ENCODE measurements at places on chromosomes 5 and 9.

GRCh38 chr9:124625087-124625486 lies 117.9 kb upstream of the NR5A1 start:
- no peak for DNase-seq

DNA sequence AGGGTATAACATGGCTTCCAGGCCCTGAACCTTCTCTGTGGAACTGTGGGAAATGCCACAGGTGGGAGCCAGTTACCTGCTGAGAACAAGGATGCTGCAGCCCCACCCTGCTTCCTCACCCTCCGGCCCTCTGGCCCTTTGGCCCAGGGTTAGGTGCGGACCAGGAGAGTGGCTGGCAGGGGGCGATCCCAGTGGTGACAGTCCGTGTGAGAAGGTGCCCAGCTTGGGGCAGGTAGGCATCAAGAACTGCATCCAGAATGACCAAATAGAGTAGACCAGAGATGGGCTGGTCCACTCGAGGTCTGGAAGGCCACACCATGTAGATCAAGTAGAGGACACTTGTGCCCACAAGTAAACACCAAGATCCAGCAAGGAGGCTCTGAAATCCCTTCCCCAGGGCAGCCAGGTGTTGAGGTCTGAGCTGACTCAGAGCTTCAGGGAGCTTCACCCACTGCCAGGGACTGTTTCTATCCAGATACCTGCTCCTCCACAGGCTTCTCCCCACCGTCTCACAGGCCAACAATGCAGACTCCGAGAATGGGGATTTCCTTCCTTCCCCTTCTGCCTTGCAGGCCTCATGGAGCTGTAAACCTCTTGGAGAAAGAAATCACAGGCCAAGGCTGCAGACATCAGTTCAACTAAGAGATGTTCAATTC lies 61.4 kb upstream of the ZSWIM6 start:
- DNase-seq, result no peak

DNA sequence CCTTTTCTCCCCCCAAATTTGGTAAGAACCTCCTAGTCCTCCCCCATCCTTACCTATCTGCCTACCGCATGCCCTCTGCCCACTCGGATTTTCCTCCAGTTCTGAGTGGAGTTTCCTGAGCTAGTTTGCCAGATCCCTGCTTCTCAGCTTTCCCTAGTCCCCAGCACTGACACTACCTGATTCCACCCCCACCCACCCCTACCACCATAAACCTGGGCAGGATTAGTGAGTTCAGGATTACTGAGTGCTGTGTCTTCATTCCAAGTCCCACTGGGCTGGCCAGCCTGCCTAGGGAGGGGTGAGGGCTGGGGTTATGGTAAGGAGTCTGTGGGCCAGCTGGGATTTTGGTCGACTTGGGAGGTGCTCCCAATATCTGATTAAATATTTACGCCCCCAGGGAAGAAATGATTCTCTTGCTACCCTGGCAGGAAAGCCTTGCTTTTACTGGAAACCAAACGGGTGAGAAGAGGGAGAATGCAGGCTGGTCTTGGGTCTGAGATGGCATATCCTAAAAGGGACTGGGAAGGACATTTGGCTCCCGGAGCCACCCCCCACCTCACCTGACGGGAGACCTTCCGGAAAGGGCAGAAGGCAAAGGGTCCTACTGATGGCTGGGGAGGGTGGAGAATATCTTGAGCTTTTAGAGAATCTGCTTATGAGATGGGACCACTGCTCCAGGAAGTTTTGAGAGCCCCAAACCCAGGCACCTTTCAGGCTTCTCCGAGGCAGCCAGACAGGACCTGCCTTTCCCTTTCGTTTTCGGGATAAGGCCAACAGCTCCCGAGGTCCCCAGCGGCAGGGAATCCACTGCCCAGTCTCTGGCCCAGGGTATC lies 3.7 kb downstream of the PITX1 start:
- no peak for DNase-seq

DNA sequence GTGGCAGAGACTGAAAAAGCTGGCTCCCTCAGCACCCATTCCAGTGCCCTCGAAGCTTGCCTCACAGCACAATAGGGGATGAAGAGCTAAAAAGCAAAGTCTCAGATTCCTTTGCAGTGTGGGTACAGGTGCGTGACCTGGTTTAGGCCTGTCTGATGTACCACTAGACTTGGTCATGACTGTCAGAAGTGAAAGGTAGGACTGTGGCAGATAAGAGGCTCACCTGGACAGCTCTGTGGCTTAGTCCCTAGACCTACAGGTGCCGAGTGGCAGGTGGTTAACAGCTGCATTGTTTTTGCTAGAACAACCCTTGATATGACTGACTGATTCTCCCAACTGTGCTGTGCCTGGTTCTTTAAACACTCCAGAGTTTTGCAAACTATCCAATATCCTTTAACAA lies 14.7 kb upstream of the SFXN1 start:
- no peak for DNase-seq

GRCh38 chr5:107665036-107665570 lies 5.6 kb downstream of the EFNA5 start:
- DNase-seq, result no peak

GRCh38 chr5:91269198-91269597 lies 113.9 kb downstream of the ARRDC3 start:
- no peak for DNase-seq

- DNase-seq, result no peak
Observed at GRCh38 chr9:121684381-121685145, 33.1 kb downstream of the DAB2IP start.

DNA sequence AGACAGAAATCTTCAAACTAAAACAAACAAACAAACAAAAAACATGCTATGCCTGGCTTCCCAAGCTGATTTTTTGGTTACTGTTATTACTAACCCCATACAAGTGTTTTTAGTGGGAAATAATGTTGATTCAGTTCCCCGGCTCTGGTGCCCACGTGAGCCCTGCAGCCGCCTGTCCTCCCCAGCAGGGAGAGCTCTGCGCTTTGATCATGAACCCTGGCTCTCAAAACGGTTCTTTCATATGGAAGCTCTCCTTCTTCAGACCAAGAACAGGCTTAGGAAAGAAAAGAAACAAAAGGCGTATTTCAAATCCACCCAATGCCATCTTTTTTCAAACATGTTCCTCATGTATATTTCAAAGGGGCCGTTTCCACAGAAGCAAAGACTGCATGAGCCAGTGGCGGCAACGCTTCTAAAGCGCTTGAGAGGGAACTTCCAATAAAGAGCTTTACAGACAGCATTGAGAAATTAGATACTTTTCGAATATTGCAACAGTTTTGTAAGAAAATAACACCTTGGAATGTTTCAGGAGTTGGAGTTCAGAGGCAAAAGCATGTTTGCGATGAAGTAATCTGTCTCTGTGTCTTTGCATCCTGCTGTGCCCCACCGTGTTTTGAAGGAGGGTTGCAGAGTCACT lies 74.8 kb downstream of the ICE1 start:
- no peak for DNase-seq

DNA sequence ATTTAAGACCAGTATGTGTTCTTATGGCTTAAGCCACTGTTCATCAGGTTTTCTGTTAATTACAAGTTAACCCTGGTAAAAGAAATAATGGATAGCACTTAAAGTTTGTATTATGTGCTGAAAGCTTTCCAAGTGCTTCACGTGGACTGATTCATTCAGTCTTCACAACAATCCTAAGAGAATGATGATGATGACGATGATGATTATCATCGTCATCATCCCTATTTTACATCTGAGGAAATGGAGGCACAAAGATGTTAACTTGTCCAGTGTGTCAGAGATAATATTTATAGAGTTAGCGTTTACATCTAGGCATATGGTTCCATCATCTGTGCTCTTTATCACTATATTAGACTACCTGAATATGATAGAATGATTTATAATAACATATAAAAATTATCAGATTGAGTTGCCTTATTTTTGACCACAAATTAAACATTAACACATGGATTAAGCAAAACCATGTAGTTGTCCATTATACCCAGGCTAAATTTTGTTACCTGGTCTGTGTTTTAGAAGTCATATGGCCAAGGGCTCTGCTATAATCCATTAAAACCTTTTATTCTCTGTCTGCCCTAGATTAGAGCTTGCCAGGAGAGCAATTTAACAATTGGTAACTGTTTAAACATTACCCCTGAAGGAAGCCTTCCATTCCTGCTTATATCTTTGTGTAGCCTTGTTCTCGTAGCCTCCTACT lies 102.3 kb upstream of the MAP3K1 start:
- no peak for DNase-seq

DNA sequence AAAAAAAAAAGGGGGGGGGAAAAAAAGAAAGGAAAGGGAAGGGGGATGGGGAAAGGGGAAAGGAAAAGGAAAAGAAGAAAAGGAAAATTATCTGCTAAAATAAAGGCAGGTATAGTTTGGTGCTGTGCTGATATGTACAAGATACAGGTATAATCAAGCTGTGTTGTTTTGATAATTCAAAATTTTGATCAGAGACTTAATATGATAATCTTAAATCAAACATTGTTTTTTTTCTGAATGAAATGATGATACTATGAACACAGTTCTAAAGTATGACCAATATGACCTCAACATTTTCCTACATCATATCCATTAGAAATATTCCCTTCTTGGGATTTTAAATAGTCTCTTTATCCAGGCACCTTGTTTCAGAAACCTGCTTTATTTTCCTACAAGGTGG lies 115.6 kb upstream of the TRPM3 start:
- DNase-seq, result no peak

DNA sequence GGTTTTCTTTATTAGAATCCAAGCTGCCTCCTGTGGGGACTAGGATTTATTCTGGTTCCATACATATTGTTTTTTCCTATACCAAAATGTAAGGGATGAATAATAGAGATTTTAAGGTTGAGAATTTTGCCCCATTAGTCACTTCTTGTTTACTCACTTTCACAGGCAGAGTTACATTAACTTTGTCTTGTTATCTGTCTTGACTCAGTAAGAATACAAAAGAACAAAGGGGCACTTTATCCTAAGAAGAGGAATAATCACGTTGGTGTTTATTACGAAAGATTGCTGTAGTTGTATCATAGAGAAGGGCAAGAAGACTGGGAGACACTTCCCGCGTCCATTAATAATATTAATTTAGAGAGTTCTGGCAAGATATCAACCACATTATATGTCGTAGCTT lies 599.7 kb upstream of the FTMT start:
- no peak for DNase-seq

GRCh38 chr5:177987326-177987725 lies 8.7 kb downstream of the PROP1 start:
- no peak for DNase-seq

GRCh38 chr9:121185178-121185745 lies 16.4 kb downstream of the RAB14 start:
- no peak for DNase-seq

- no peak for DNase-seq
Observed at GRCh38 chr5:137114529-137114928, 384.6 kb downstream of the SPOCK1 start.

DNA sequence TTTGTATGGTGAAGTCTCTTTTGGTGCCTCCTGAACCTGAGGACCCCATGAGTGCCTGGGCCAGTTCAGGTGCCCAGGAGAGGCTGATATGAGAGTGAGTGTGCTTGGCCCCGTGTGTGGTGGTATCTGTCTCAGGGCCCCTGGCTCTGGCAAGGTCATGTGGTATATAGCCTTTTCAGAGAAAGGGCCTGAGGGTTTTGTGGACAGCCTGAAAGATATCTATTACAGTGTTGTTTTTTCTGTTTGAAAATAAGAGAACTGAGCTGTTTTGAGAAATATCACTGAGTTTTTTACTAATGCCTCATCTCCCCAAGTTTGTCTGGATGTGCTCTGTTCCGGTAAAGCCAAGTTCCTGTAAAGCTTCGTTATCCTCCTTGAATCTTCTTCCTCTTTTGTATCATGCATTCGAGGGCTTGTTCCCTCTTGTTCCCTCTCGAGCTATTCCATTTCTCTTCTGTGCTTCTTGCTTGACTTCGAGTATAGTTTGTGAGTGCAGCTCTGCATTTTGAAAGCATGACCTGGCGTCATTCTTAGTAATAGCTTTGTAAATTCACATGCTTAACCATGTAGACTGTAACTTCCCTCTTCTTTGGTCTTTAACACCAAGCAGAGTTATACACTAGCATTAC lies 122.3 kb downstream of the MAST4 start:
- no peak for DNase-seq

DNA sequence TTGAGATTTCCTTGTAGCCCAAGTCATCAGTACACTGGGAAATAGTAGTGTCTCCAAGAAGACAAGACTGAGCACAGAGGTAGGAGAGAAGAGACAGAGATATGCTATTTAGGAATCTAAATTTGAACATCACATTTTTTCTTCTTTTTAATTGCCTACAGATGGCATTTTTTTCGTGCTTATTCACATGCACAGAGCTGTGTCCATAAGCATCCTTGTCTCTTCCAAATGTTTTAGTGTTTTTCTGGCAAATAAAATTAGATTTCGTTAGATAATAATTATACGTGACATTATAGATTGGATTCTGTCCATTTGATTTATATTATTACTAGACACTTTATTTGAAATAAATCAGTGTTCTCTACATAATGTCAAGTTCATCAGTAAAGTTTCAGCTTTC lies 80.9 kb downstream of the PRR16 start:
- no peak for DNase-seq

GRCh38 chr5:157523976-157524375 lies 51.6 kb downstream of the ADAM19 start:
- DNase-seq, result no peak

GRCh38 chr9:128358861-128359260 lies 12.3 kb upstream of the URM1 start:
- DNase-seq, result no peak

- DNase-seq, result no peak
Observed at GRCh38 chr9:104987743-104988142, 59.8 kb upstream of the ABCA1 start.

GRCh38 chr9:93298498-93299417 lies 114.8 kb downstream of the WNK2 start:
- no peak for DNase-seq

- no peak for DNase-seq
Observed at GRCh38 chr9:35464141-35465025, 25.5 kb upstream of the RUSC2 start.

DNA sequence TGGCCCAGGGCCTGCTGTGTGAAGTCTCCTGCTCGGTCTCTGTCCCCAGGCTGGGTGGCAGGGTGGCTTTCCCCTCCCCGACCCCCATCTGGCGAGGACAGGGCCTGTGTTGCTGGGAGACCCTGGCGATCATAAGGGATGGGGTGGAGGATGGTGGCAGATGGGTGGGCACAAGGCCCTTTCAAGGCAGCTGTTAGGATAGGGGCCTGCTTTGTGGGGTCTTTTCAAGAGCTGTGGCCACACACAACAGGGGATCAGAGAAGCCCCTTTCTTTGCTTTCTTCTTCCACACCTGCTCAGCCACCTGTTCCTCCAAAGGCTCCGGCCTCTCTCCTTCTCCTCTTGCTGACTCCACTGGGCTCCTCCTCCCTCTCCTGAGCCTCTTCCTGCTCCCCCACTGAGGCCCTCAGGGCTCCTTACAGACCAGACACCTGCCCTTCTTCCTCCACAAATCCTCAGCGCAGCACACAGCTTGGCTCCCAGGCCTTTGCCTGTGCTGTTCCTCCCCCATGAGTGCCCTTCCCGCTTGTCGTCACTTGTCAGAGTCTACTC lies 15.0 kb upstream of the NEURL1B start:
- DNase-seq, result no peak

DNA sequence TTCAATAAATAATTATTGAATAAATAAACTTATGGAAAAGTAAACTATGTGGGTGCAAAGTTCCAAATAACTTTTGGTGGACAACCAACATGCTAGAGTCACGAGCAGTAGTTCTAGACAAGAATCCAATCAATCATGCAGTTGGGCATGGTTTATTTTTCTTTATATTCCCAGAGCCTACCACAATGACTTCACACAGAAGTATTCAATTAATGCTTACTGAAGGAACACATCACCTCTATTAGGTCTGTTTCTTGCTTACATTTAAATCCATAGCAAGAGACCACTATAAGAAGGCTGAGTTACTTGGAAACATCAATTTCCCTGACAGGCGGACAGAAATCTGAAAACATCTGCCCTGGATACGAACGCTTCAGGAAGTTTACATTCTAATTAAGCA lies 214.2 kb downstream of the TMEM232 start:
- DNase-seq, result no peak

All from activated CD8-positive, alpha-beta memory T cell treated with anti-CD3 and anti-CD28 coated beads for 48 hours (primary cell).